ENCODE measurements at places on chromosomes 7 and 10.

DNA sequence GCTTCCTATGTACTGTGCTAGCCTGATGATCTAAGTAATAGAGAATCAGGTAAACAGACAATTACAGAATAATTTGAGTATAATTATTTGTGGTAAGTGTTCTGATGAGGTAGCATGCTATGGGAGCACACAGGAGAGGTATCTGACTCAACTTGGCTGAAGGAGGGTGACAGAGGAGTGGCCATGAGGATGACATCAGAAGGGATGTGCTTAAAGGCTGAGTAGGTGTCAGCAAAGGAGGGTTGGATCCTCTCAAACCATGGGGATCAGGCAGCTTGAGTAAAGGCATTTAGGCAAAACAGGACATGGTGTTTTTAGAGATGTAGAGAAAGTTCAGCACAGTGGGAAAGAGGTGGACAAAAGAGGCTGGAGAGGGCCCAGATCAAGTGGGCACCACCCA lies 29.0 kb downstream of the KLHDC10 start:
- no peak for DNase-seq

- DNase-seq = peak; percentile 26
These were observed 22.8 kb downstream of the C10orf105 start for GRCh38 chr10:71696628-71697326.

- peak; percentile 87 for DNase-seq
These were observed 538.5 kb downstream of the HTR7 start for GRCh38 chr10:90319188-90319914.

GRCh38 chr10:71509444-71509843 lies 112.7 kb downstream of the CDH23 start:
- no peak for DNase-seq

DNA sequence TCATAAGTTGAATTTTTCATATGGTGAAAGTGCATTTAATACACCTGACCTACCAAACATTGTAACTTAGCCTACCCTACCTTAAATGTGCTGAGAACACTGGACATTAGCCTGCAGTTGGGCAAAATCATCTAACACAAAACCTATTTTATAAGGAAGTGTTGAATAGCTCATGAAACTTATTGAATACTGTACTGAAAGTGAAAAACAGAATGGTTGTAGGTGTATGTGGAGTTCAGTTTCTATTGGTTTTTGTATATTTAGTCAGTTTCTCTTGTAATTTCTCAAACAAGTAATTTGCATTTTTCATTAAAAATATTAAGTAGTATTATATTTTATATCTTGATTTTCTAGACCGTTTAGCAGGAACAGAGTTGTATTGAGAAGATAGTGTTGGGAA lies 15.3 kb downstream of the CCDC7 start:
- no peak for DNase-seq

- peak; percentile 39 for DNase-seq
These were observed 28.6 kb downstream of the VCL start for GRCh38 chr10:74026428-74027015.

DNA sequence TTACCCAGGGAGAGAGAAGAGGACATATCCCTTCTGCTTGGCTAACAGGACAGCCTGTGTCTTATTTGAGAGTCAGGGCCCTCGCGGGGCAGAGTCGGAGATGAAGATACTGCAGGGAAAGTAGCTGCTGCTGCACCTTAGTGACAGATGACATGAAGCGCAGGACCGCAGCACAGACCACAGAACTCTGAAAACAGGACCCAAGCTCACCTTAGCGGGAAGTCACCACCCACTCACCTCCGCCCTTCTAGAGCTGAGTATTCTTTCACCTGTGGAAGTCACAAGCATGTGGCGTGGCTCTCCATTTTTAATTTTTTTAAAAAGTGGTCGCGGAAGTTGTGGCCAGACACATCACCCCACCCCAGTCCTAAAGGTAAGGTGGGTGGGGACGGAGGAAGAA lies 191.4 kb downstream of the FAM107B start:
- no peak for DNase-seq

- DNase-seq = no peak
These were observed 120.3 kb upstream of the FAM204A start for GRCh38 chr10:118462401-118462800.

- DNase-seq = no peak
These were observed 100.9 kb downstream of the WDR37 start for GRCh38 chr10:1156921-1157614.

DNA sequence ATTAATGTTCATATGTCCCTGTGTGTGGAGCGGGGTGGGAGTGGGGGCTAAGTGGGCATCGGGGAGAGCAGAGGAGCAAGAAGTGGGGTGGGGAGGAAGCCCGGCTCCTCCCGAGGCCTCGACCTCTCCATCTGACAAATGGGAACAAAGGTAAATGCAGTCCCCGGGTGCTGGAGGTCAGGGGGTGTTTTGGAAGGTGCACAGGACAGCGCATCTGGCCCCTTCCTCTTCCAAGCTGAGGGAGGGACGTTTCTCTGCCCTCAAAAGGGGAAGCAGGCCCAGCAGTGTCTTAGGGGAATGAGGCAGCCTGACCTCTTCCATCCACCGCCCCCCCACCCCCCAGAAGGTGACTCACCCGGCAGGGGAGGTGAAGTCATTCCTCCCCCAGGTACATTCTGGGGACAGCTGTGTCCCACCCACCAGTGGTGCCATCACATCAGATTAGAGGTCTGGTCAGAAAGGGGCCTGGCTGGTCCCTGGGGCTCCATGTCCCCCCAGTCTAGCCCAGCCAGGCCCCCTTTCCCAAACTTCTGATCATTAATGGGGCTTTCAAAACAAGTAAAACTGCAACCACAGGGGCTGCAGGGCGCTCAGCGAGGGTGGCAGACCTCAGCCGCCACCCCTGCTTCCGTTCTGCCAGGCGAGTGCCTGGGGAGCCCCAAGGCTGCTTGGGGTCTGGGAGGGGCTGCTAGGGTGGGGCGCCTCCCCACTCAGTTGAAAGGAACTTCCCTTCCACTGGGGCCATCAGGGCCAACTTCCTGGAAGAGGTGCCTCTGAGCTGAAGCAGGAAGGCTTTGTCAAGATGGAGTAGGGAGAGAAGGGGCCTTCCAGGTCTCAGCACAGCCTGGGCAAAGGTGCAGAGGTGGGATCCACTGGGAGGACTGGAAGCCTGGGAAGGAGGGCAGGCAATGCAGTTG lies 10.8 kb downstream of the LFNG start:
- no peak for DNase-seq

DNA sequence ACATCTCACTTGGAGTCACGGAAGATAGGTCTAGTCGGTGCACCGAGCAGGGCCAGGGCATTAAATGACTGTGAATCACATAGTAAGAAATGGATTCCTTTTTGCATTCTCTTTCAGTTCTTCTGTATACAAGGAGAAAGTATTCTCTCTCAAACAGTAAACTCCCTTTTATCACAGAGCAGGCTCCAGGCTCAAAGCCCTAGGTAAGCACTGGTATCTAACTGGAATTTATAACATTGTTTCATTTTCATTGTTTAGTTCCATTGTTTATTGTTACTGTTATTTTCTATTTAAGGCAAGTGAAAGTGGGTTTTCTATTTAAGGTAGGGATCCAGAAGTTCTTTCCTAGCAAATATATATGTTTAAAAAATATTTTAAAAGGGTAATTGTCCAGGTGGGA lies 44.1 kb upstream of the CDK1 start:
- DNase-seq = no peak

All from fibroblast of the aortic adventitia (primary cell).